ENCODE measurements at places on chromosomes 4 and X. TPM values are rescaled to one million over a fixed set of nuclear protein-coding genes. Genes with fewer than 3 reads are reported as not detected.

CHRDL1 gene
- 43.2 TPM for total RNA-seq

FAM9B gene
- not detected for total RNA-seq

STARD8 gene
- total RNA-seq, result 20.2 TPM

FAM184B gene
- 0.09 TPM for total RNA-seq

TACR3 gene
- 0.06 TPM for total RNA-seq

DCAF4L1 gene
- total RNA-seq, result 0.11 TPM

CLIC2 gene
- total RNA-seq, result 31.5 TPM

KIAA0232 gene
- 27.0 TPM for total RNA-seq

HSPA4L gene
- total RNA-seq, result 4.6 TPM

F8A3 gene
- 6.0 TPM for total RNA-seq

HHIP gene
- 86.5 TPM for total RNA-seq

GRIPAP1 gene
- 29.2 TPM for total RNA-seq

MAGEE1 gene
- 2.4 TPM for total RNA-seq

MAGED1 gene
- 111 TPM for total RNA-seq

FAM47E gene
- total RNA-seq, result 10.7 TPM

GBA3 gene
- total RNA-seq, result 0.23 TPM

TCEAL8 gene
- total RNA-seq, result 86.9 TPM

IL13RA2 gene
- 3.3 TPM for total RNA-seq

NXF2 gene
- not detected for total RNA-seq

PNMA5 gene
- not detected for total RNA-seq

FMR1NB gene
- total RNA-seq, result not detected

DCAF8L2 gene
- not detected for total RNA-seq

P2RY8 gene
- total RNA-seq, result 2.8 TPM

RCHY1 gene
- total RNA-seq, result 35.9 TPM

SH2D1A gene
- total RNA-seq, result 2.3 TPM

TENM3 gene
- total RNA-seq, result 5.3 TPM

SMR3B gene
- not detected for total RNA-seq

IL2 gene
- total RNA-seq, result not detected

PCDH7 gene
- 9.4 TPM for total RNA-seq

MFAP3L gene
- total RNA-seq, result 5.3 TPM

EVC gene
- 23.2 TPM for total RNA-seq

PROM1 gene
- 42.7 TPM for total RNA-seq

TBC1D1 gene
- total RNA-seq, result 71.1 TPM

KDM5C gene
- 112 TPM for total RNA-seq

ARMCX4 gene
- 23.6 TPM for total RNA-seq

GRXCR1 gene
- not detected for total RNA-seq

SCOC gene
- total RNA-seq, result 44.4 TPM

SPIN2A gene
- total RNA-seq, result 0.77 TPM

Data from lung (tissue), 17 donors.